ENCODE measurements at places on chromosomes 13 and 19.

DNA sequence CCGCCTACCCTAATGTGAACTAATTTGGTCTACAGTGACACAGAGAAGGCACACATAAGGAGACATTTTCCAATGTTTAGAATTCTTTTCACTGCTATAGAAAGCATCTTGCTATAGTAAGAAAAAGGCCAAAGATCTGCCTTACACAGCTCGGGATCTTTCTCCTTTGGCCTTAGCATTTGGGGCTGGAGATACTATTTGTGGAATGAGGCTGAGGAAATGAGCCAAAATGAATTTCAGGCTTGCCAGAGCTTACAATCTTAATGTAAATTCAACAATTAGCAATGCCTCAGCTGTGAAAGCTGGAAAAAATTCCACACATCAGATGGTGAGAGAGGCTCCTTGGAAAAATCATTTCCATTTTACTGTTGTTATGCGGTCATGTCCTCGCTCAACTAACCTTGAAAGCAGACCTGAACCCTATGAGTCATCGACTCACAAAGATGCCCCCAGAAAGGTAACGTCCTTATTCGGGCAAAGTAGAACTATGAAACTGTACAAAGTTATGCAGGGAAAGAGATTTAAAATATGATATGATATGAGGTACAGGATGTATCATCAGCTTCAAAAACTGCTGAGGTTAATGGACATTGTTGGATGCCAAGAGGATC, 324.5 kb upstream of the NBEA start:
- no peak for DNase-seq

DNA sequence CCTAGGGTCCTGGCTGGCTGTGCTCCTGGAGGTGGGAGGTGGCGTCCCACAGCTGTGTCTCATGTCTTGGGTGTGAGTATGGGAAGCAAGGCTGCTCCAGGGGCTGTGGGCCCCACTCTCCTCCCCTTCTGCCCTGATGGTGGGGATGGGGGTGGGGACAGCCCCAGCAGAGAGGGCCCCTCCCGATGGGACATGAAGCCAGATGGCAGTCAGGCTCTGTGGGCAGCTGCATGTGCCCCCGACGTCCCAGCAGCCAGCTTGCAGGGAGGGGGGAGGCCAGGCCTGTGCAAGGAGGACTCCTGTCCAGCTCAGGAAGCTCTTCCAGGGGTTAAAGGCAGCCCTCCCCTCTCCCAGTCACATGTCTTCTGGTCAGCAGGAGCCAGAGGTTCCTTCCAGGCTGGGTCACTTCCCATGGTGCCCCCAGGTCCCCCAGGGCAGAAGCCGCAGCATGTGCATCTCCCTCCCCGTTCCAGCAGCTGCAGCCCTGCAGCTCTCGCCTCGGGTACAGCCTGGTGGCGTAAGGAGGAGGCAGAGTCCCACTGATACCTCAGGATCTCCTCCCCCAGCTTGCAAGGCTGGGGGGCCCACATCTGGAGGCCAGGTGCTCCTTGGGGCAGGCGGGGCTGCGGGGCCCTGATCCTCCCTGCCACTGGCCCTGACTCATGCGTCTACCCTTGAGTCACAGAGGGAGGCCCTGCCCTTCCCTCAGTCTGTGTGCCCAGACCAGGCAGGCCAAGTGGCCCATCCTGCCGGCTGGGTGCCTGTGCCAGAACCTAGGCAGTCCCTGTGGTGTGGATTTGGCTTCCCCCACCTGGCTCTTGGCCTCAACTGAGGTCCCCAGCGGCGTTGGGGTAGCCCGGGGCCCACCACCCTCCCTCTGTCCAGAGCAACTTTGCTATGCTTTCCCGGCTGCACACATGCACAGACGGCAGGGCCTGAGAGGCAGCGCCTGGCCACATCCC, 13.0 kb downstream of the YIPF2 start:
- DNase-seq = no peak

- DNase-seq = no peak
Measured at GRCh38 chr19:35006342-35006998, 6.3 kb downstream of the GRAMD1A start.

DNA sequence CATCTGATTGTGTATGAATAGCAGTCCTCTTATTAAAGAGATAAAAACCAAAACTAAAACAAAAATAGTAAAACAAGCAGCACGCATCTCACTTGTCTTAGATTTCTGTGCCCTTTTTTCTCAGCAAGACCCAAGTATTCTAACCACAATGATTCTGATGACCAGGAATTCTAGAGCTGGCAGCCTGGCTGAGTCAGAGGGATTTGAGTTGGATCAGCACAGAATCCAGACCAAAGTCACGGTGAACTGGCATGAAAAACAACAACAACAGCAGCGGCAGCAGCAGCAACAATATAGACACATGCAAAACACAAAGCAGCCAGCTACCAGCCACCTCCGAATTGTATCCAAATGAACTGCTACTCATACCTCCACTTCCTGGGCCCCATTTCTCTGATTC, 360.5 kb downstream of the KCNRG start:
- no peak for DNase-seq

DNA sequence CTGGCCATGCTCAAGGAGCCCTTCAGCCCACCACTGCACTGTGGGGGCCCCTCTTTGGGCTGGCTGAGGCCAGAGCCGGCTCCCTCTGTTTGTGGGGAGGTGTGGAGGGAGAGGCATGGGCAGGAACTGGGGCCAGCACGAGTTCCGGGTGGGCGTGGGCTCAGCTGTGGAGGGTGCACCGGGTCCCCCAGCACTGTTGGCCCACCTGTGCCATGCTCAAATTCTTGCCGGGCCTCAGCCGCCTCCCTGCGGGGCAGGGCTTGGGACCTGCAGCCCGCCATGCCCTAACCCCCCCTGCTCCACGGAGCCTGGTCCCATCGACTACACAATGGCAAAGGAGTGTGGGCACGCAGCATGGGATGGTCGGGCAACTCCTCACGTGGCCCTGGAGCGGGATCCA, 38.8 kb upstream of the TNFRSF19 start:
- DNase-seq = no peak

DNA sequence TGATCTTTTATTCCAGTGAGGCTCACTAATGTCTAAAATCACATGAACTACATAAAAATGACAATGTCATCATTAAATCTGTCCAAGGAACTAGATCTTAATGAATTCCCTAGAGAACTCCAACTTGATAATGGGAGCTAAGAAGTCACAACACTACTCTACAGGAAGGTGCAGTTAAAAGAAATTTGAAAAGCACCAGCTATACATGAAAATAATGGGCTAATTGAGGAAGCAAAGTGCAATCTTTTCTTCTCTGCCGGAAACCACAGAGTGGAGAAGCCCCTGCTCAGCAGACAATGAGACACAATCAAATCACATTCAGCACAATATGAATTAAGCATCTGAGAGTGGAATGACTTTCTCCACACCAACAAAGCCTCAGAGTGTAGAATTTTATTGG, 261.7 kb downstream of the LHFPL6 start:
- no peak for DNase-seq

DNA sequence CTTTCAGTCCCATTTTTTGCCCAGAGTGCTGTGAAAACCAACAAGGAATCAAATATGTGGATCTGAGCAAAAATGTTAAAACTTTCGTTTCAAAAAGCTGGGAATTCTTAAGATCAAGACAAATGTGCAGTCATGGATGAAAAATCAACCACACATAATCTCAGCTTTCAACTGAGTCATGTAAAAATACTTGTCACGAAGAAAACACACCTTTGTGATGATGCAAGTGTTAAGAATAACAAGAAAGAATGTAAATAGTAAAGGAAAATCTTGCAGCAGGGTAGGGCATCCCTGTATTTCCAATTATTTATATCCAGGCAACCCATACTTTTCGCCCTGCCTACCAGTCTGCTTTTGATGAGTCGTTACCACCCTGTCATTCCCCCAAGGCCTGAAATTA, 27.4 kb upstream of the DCLK1 start:
- no peak for DNase-seq

- DNase-seq = no peak
Measured at GRCh38 chr13:60990032-60990733, 425.5 kb downstream of the PCDH20 start.

DNA sequence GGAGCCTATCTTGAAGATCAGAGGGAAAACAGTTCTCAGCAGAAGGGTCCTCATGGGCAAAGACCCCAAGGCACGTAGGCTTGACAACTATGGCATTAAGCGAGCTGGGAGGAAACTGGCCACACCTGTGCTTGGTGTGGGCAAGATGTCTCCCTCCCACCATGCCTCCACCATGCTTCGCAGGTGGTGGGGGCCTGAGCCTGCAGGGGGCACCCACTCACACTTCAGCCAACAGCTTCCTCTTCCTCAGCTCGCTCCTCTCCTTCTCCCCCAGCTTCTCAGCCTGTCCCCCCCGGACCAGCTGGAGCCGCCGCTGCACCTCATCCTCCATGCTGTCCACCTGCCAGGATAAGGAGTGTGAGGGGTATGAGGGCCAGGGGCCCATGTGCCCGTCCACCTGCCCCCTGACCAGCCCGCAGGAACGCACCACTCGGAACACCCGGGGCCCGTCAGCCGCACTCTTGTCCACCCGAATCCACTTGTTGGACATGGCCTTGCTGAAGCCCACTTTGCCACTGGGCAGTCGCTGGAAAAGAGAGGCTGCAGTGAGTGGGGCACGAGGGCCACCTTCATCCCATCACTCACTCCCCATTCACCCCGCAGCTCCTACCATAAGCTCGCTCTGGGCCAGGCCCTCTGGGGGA, 3.4 kb downstream of the FARSA start:
- DNase-seq = no peak

DNA sequence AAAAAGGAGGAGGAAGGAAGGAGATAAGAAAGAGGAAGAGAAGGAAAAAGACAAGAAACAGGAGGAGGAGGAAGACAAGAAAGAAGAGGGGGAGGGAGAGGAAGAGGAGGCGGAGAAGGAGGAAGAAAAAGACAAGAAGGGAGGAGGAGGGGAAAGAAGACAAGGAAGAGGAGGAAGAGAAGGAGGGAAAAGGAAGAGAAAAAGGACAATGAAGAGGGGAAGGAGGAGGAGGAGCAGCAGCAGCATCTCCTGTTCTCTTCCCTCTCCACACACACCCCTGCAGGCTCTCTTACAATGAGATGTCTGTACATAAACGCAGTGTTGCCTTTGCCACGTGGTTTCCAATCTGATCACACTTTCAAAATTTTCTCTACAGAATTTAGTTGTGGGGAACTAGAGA, 66.6 kb downstream of the RUBCNL start:
- DNase-seq = no peak

DNA sequence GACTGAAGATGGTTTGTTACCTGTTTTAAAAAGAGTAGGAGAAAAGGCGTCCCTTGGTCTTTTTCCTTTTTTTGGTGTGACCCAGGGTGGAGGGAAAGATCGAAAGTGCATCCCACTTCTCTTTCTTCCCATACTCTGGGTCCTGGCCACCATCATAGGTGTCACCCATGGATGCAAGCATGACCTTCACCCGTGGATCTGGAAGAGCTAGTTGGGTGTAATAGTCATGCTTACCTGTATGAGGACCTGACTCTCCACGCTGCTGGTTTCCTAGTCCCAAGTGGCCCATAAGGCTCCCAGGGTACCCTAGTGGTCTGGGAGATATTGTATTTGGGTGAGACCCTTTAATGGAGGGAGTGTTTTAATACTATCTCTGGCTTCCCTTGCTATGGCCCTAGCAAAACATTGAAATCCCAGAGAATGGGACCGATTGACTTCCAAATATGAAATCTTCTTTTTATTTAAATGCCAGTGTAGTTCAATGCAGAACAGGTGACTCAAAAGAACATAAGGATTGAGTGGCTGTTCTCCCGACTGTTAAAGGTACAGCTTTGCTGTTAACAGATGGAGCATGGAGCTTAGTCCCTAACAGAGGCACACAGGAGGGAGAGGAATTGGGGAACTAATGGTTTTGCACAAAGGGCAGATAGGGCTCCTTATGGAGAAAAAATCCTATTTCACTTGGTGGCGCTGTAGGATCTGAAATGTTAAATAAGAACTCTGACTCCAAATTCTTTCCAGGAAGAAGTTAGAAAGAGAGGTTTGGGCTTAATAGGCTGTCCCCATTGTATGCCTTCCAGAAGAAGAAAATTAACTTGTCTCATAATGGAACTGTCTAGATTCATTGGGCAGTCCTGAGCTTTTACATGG, 7.0 kb upstream of the ZNF550 start:
- DNase-seq = no peak

GRCh38 chr19:20051841-20052768, 12.8 kb upstream of the ZNF682 start:
- DNase-seq = peak; percentile 92

Measured in progenitor cell of endocrine pancreas (in vitro differentiated cells).